Right cardiac atrium (tissue), 5 donors: ENCODE measurements at places on chromosomes 6 and 20. TPM values are rescaled to one million over a fixed set of nuclear protein-coding genes. Genes with fewer than 3 reads are reported as not detected.

DNA sequence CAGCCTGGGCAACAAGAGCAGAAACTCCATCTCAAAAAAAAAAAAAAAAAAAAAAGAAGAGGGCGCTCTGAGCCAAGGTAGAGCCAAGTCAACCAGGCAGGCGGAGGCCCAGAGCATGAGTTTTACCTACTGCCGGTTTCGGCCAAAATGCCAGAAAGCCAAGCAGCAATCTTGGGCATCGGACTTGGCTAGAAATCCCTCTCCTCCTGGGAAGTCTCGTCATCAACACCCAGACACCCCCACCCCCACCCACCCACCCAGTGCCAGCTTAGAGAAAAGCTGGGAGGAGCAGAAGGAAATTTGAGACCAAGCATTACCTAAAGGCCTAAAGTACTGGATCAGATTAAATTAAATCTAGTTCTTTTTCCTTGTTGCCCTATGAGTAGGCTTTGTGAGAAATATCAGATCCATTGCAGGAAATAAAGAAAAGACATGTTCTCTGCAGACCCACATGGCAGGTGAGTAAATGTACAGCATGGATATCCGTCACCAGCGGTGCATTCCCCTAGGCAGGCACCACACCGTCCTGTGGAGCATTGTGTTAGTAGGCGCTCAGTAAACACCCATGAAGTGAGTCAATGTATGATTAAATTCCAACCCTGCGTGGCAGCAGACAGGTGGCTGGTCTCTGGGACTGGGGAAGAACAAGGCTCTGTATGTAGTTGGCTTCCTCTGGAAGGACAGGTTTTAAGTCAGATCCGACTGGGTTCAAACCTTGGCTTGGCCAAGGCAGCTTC, 21.0 kb downstream of the RIPOR3 start:
- DNase-seq: no peak

DNA sequence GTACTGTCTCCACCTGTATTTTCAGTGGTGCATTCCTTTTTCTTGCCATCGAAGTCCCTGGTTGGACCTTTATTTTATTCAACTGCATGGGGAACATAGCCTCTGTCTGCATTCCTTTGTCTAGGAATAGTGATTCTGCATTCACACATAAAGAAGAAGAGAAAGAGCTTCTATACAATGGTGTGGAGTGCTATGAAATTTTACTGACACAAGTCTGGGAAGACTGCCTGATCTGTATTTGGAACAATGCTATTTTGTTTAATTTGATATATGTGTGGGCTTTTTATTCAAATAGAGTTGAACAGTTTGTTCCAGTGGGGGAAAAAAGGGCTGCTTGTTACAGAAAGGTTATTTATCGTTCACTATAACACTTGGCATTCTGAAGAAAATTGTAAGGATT, 375.7 kb upstream of the POU3F2 start:
- DNase-seq: no peak

- DNase-seq: no peak
These were observed 332.3 kb downstream of the ZFAND3 start for GRCh38 chr6:38151580-38152500.

DNA sequence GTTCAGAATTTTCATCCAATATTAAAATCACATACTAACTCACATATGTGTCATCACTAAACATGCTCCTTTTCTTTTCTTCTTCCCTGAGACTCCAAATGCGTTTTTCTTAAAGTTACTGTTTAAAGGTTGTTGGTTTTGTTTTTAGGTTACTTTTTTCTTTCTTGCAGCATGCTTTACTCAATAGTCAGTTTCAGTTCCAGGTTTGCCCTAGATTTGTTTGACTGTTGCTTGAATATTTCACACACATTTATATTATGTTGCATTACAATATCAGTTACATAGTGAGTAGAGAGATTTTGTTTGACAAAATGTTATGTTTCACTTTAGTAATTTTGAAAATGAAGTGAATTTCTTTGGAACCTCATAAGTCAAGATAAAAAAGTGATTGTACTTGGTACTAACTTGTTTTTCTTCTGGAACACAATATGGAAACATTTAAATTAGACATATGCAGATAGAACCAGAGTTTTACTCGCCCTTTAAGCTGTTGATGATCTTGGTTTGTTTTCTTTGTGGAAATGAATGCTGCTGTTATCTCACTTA, 27.3 kb downstream of the FNDC1 start:
- DNase-seq: no peak

GRCh38 chr6:161116554-161116953, 125.0 kb downstream of the MAP3K4 start:
- no peak for DNase-seq

DNA sequence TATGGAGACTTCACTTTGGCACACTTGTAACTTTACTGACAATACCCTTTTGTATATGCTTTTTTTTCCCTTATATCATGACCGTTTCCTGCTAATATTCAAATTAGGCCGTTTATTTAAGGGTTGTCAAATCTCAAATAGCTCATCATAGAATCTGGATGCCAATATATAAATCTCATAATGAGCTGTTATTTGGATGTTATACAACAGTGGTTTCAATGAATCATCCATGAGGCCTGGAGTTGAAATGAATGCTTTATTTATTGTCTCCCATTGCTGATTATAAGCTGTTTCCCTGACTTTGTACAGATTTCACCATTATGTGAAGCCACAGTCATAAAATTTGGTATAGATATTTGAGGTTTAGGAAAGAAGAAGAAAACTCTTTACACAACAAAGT, 256.1 kb downstream of the PLCB1 start:
- DNase-seq: no peak

Gene WFDC5
- not detected for total RNA-seq

GRCh38 chr6:130679684-130680083, 147.5 kb upstream of the SMLR1 start:
- DNase-seq: no peak

DNA sequence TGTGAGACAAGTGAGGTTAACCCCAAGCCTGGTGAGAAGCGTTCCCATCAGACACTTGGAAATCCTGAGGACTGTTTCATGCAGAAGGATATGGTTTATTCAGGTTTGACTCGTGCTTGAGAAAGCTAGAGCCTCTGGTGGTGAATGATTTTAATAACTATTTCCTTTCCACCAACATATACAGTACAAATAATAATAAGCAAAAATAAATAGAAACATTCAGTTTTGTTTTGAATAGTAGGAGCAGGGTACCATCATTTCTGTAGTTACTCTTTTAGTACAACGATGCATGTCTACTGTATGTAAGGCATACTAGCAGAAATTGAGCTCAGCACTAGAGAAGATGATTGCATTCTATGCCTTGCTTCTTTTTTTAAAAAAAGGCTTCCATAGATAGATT, 33.5 kb downstream of the PLG start:
- no peak for DNase-seq

GRCh38 chr20:556984-557383, 13.4 kb upstream of the CSNK2A1 start:
- no peak for DNase-seq

- DNase-seq: no peak
These were observed 1.3 kb downstream of the FERMT1 start for GRCh38 chr20:6121504-6121903.

Gene HCRTR2
- not detected for total RNA-seq

DNA sequence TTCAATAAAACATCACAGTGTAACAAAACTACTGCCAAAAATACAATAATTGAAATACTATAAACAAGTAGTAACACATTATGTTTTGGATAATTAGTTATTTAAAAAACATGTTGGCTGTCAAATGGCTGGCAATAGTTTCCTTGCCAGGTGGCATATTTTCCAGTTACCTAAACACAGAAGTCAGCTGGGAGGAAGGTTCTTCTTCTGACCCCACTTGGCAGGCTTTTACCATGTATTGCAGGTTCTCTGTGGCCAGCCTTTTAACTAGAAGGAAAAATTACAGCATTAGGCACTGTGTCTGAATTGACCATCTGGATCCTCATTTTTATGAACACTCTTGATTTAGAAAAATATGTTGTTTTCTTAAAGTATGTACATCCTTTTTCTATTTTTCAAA, 131.4 kb downstream of the MMS22L start:
- no peak for DNase-seq

DNA sequence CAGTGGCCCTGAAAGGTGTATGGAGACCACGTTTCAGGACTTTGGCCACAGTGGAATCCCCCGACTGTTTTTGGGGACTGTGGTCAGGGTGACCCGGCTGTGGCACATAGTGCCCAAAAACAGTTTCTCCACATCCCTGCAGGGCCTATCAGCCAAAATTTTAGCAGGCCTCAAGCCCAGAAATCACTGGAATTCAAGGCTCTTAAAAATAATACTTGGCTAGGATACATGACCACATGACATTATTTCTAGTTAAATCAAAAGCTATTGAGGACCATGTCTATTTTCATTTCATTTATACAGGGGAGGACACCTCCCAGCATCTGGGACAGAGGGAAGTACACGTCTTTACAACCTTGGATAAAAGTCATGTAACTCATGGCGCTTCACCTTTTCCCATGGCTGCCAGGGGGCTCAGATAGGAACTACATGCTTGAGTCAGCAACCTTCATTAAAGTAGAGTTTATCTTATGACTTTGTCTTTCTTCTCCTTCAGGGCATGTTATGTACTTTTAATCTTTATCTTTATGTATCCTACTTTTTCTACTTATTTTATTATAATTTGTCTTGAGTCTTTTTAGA, 70.8 kb upstream of the CD93 start:
- DNase-seq: no peak
